ENCODE measurements at places on chromosomes 5 and 9.

DNA sequence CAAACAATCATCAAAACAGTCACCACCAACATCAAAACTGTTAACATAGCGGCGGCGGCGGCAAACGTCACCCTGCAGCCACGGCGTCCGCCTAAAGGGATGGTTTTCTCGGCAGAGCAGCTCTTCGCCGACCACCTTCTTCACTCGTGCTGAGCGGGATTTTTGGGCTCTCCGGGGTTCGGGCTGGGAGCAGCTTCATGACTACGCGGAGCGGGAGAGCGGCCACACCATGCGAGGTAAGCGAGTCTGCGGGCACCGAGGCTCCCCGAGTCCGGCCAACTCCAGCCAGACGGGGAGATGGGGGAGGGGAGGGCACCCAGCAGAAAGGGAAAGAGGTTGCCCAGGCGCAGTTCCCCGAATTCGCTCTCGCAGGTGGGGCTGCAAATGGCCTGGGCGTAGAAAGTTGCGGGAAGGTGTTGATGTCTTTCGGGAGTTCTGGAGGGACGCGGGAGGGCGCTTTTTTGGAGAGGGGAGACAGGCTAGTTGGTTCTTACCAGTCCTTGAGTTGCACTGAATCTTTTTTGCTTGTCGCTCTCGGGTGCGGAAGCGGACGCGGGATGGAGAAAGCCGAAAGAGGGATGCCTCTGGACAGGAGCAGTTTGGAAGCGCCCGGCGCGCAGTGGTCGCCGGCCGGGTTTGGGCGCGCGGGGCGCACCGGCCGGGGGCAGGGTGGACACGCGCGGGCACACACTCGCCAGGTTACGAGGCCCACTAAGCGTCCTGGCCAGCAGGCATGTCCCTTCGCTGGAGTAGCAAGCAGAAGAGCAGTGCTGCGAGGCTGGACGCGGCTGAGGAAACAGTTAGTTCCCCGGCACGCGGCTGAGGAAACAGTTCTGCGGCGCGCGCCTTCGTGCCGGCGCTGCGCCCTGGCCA is 849 bp downstream of the RORB start:
- DNase-seq: no peak

DNA sequence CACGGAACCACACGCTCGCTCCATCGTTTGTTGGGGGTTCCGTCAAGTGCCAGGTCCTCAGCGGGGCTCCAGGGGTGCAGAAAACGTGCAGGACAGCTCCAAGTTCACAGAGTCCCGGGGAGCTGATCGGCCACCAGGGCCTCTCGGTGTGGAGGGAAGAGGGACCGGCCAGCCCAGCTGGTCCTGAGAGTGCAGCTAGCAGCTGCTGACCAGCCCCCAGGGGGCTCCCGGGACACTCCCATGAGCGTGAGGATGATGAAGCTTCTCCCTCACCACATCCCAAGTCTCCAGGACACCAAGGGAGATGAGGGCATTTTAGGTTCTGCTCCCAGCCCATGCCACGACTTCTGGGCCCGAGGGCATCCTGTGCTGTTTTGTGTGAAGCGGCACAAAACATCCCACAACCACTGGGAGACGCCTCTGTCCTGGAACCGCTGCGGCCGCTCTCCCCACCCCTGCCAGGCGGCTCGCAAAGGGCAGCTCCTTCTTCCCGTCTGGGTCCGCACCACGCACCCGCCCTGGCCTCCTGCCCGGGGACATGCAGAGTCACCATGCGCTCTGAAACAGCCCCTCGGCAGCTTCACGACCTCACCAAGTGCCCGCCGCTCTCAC is 67.5 kb upstream of the IRX4 start:
- no peak for DNase-seq

- DNase-seq: no peak
Observed at GRCh38 chr5:143495821-143496275, 92.4 kb upstream of the NR3C1 start.

GRCh38 chr5:171600741-171601265 is 181.4 kb downstream of the FGF18 start:
- DNase-seq: peak; percentile 80

DNA sequence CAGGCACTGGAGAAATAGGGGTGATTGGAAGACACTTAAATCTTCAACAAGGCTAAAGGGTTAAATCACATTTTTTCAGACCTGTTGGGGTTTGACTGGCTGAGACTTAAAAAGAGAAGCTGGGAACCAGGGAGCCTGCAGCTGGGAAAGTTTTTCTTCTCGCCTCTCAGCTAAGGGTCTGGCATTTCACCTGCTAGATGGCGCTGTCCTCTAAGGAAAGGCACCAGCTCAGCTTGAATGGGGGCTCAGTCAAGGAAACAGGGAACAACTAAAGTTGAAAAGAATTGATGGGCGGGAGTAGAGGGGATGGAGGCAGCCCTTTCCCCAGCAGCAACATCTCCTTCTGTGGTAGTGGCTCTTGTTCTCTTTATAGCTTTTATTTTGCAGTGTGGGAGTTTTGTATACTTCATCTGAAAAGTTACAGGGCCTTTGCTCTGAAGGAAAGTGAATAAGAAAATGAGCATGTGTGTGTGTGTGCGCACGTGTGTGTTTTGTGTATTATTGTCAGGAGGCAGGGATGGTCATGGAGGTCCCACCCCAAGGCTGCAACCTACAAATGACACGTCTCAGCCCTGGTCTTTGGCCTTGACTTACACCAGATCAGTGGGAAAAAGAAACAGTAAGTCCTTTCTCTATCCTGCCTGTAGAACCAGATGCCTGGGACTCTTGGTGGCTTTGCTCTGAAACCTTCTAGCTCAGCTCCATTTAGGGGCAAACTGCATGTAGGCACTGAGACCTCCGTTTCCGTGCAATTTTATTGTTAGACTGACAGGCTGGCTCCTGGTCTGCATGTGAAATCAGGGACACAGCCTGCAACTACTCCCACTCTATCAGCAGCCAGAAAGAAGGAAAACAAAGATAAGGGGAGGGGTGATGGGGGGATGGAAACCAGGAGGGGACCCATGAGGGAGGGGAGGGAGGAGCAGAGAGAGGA is 316.2 kb upstream of the CLINT1 start:
- peak; percentile 84 for DNase-seq

- DNase-seq: no peak
Observed at GRCh38 chr5:67305913-67306710, 109.5 kb upstream of the CD180 start.

GRCh38 chr5:127650649-127651048 is 1.8 kb downstream of the CTXN3 start:
- DNase-seq: no peak

GRCh38 chr5:111639912-111640311 is 117.1 kb downstream of the NREP start:
- DNase-seq: no peak

- DNase-seq: no peak
Observed at GRCh38 chr9:3775968-3776367, 250.2 kb upstream of the RFX3 start.

DNA sequence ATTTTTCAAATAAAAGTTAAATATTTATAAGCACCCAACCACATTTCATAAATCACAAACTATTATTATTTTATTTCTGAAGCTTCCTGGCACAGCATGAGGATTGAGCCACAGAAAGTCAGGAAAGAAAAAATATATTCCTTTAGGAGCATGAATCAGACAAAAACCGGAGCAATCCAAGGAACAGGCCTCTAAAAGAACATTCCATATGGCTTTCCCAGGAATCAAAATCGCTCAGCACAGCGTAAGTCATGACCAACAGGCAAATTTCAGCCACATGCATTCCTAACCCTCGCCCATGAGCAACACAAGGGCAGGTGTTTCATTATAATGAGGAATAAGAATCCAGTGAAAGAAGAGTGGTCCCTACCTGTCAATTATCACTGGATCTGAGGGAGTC is 26.7 kb downstream of the EBF1 start:
- no peak for DNase-seq

- no peak for DNase-seq
Observed at GRCh38 chr5:9781275-9781674, 151.1 kb upstream of the TAS2R1 start.

DNA sequence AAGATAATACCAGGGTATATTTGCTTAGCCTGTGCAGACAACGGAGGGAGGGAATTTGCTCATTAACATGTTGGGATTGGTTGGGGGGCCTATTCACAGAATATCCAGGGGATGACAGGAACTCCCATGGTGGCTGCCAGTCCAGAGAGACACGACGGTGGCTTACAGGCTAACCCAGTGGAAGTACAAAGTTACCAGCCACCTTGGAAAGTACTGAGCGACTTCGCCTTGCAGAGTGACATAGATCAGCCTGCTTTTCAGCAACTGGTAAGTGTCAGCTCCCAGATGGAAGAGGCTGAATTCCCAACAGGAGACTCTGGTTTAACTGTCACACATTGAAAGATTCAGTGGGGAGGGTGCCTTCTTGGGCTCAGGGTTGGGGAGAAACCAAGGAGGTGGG is 7.9 kb downstream of the ISL1 start:
- no peak for DNase-seq

- no peak for DNase-seq
Observed at GRCh38 chr9:84921175-84921574, 251.6 kb downstream of the NTRK2 start.

GRCh38 chr5:83577036-83577636 is 105.6 kb downstream of the VCAN start:
- no peak for DNase-seq

DNA sequence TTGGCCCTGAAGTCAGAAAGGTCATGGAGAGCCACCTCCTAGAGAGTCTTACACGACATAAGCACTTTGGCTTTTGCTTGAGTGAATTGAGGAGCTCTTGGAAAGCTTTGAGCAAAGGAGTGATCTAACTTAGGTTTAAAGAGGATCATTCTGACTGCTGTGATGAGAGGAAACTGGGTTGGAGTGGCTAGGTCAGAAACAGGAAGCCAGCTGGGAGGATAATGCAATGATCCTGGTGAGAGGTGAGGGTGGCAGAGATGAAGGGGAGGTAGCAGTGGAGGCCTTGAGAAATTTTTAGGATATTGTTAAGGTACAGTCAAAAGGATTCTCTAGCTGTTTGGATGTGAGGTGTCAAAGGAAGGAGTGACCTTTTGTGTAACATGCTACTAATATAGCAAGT is 32.2 kb upstream of the ROPN1L start:
- no peak for DNase-seq

DNA sequence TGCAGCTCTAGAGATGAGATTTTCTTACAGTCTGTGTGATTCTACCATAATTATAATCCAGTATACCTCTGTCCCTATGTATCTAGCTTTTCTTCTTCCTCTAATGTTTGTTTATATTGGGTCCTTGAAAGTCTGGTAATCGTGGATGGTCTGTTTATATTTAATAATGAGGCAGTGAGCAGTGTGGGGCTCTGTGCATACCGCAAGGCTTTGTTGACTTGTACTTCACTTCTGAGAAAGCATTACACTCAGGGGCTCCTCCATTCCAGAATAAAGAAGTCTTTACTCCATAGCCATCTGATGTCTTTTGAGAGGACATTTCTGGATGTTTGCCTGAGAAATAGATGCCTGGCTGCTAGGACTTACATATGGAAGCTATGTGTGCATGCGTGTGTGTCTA is 4.5 kb upstream of the MPDZ start:
- no peak for DNase-seq

DNA sequence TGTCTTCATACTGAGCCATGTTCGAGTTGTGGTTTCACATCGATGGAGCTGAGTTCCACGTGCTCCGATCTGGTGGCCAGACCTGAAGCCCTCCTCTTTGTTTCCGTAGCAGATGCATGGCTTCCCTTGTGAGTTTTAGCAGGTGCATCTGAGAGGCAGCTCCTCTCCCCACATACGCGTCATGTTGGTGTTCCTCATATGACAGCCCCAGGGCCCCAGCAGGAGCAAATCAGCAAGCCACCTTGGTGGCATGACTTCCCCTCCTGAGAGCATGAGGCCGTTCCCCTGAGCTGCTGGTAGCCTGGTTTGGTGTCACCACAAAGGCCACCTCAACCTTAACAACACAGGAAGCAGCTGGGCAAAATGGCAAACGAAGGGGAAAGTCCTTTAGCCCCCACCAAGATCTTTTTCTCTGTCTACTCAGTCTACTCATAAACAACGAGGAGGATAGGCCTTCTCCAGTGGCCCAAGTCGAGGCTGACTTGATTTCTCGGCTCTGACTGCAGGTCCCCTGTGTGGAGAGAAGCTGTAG is 5.9 kb downstream of the CYFIP2 start:
- no peak for DNase-seq

DNA sequence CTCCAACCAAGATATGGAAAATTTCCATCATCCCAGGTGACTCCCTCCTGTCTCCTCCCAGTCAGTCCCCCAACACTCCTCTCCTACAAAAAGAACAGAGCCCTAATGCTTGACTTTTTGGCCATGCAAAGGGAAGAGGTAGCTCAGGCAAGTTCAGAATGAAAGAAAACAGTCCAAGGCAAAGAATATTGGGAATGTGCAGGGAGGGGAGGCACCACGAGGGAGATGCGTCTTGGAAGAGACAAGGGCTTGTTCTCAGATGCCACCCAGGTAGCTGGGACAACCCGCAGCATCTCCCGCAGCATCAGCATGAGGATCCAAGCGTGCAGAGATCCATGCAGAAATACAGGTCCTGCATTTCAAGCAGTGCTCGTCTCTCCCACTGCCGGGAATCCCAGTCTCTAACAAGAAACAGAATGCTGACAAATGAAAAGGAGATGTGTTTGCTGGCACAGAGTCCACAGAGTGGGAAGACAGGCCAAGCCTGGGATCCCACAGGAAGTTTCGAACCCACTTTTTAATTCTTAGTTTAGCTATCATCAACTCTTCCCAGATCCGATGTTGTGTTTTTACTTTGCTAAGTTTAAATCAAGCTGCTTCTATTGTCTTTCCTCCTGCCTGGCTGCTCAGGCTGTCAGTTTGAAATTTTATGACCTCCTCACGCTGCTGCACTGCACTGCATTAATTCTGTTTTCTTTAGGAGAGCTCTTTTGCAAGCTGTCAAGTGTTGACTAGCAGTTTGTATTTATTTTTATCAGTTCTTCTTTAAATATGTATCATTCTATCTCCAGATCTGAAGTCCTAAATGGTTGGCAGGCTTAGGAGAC is 86.8 kb upstream of the OSMR start:
- DNase-seq: no peak

DNA sequence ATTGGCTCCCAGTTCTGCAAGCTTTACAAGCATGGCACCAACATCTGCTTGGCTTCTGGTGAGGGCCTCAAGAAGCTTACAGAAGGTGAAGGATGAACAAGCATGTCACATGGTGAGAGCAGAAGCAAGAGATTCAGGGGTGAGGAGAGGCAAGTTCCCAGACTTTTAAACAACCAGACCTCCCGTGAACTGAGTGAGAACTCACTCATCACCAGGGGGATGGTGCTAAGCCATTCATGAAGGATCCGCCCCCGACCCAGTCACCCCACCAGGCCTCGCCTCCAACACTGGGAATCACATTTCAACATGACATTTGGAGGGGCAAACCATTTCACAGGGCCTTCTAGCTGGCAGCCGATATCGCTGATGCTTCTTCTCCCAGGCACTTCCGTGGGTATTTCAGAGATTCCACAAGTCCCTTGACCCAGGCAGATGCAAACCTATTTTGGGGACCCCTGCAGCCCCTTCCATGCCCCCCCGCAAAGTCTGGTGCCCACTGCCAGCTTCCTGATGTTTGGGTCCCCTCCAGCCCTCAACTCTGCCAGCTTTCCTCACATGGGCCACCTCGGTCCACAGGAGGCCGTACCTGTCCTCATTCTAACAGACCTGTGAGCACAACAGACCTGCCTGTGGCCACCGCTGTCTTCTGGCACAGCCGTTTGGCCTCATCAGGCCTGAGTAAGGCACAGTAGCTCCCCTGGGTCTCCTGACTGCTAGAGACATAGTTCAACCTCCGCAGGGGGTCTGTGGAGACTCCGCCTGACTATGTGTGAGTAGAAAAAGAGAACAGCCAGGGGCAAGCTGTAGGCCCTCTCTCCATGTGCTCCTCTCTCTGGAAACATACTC is 60.7 kb upstream of the ANGPTL2 start:
- DNase-seq: no peak

- DNase-seq: no peak
Observed at GRCh38 chr9:104810421-104811339, 46.8 kb downstream of the NIPSNAP3B start.

GRCh38 chr9:110545705-110546104 is 33.8 kb downstream of the SVEP1 start:
- no peak for DNase-seq

Measured in right atrium auricular region (tissue), 2 donors.